ENCODE measurements at places on chromosomes 6 and 20.

DNA sequence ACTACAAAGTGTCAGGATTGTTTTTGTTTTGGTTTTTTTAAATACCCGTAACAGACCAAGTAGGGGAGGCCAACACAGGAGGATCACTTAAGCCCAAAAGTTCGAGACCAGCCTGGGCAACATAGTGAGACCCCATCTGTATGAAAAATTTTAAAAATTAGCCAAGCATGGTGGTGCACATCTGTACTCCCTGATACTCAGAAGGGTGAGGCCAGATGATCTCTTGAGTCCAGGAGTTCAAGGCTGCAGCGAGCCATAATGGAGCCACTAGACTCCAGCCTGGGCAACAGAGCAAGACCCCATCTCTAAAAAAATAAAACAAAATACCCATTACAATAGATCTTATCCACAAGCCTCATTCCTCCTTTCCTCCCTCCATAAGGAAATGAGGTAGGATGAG lies 28.7 kb upstream of the TM9SF4 start:
- no peak for DNase-seq

- DNase-seq: no peak
Measured at GRCh38 chr6:44569931-44570385, 182.5 kb downstream of the CDC5L start.

DNA sequence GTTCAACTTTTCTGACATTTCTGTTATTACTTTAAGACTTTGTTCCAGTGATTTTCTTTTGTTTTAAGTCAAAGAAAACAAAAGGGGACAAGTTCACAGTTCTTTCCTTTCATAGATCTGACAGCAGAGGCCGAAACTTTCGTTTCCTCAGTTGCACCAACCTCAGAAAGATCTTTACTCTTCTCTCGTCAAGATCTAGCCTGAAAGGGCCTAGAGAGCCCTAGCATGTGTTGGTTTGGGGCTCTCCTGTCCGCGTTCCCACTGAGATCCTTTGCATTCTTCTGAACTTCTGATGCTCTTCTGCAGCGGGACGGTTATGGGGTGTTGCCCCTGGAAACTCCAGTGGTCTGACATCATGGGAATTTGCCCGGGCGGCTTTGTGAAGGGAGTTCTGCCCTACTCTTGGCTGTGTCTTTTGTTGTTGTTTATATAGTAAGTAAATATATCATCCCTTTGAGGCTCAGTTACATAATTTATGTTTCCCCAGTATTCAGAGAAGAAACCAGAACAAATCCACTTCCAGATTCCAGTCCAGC lies 129.1 kb downstream of the SASH1 start:
- no peak for DNase-seq

DNA sequence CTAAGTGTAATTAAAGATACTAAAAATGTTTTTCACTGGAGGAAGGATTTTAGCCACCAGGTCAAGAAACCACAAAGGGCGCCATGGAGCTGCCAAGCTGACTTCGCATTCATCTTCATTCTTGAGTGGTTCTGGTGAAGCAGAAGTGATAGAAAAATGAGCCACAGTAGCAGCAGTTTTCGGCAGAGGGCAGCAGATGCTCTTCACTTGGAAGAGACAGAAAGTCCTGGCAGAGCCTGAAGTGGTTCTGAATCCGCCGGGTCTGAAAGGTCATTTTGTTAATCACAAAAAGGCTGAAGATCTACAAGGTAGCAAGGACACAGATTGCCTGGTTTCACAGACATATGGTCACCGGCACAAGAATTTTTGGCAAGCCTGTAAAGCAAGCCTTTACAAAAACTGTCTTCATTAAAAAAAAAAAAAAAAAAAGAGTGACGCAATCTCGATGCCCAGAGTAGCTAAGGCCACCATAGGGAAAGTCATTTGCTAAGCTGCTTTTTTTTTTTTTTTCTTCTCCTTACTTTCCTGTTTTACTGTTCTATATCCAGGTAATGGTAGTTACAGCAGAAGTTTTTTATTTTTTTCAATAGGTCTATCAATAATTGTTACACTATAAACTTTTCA lies 345.1 kb upstream of the AGPAT4 start:
- no peak for DNase-seq

DNA sequence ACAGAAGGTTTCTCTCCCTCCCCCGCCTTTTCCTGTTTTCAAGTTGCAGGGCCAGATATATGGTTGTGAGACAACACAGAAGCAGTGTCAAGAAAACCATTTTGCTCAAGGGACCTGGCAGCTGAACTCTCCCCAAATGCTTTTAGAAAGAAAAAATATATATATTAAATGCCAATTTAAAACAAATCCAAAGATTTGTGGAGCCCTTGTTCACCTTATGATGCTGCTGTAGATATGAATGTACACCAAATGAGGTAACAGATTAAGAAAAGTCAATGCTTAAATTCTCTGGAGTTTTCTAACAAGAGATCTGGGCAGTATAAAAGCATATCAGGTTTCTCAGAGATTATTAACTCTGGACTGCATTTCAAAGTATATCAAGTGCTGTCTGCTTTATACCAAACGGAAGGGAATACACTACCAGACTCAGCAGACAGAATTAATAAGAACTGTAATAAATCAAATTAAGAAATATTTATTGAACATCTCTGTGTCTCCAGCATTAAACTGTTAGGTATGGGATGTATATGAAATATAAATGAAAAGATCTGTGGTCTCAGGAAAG lies 357.5 kb downstream of the HDGFL1 start:
- DNase-seq: no peak

- DNase-seq: no peak
Measured at GRCh38 chr6:102327697-102328225, 934.3 kb downstream of the GRIK2 start.

DNA sequence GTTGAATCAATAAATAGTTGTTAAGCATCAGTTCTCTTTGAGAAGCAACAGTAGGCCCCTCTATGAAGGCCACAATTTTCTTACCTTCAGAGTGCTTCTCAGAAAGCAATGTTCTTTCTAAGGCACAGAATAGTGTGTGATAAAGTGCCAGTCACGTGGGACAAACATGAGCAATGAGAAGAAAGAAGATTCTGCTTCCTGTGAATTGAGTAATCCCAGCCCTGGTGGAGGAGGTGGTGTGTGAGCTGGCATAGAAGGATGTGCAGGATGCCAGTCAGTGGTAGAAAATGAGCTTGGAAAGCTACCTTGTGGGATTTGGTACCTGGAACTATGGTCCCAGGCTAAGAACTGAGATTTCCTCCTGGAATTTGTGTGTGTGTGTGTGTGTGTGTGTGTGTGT lies 21.7 kb downstream of the KIZ start:
- DNase-seq: no peak
